T-helper 17 cell (primary cell): ENCODE measurements at places on chromosomes 7 and 10. TPM values are rescaled to one million over a fixed set of nuclear protein-coding genes. Genes with fewer than 3 reads are reported as not detected.

- DNase-seq: no peak
- H3K4me1 ChIP-seq: peaks cover 6% of the 10 kb centered on the region
- no peak overlapping the region for H3K27ac ChIP-seq
- peaks cover 6% of the 10 kb centered on the region for H3K27me3 ChIP-seq
Observed at GRCh38 chr10:1545524-1545923, 191.8 kb downstream of the ADARB2 start.

DNA sequence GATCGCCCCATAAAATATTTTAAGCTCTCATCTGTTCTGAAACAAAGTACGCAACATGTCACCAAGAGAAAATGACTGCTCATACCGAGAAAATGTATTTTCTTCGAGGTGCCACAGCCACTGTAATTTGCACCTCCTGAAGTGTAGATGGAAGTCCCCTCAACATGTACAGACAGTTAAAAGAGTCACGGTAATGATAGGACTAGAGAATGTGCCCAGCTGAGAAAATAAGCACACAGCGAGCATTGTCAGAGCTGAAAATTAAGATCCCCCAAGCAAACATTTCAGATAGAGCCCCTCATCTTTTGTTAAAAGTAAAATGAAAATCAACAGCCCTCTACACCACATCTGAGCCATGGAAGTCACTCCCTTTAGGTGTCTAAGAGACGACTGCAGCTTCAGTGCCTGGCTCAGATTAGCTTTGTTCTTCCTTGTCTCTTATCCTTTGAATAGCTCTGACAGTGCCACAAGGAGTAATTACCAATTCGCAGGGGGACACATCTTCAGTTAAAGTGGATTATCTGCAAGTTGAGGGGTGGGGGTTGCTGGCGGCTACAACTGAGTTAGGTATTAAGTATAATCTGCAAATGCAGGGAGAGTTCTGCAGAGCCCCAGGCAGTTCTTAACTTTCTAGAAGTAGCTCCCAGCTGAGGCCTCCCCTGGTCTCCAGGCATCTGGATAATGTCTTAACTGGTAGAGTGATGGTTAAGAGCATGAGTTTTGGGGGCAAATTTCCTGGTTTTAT lies 222.7 kb upstream of the C7orf33 start:
- no peak overlapping the region for H3K27ac ChIP-seq
- no peaks in the 10 kb centered on the region for H3K36me3 ChIP-seq

DNA sequence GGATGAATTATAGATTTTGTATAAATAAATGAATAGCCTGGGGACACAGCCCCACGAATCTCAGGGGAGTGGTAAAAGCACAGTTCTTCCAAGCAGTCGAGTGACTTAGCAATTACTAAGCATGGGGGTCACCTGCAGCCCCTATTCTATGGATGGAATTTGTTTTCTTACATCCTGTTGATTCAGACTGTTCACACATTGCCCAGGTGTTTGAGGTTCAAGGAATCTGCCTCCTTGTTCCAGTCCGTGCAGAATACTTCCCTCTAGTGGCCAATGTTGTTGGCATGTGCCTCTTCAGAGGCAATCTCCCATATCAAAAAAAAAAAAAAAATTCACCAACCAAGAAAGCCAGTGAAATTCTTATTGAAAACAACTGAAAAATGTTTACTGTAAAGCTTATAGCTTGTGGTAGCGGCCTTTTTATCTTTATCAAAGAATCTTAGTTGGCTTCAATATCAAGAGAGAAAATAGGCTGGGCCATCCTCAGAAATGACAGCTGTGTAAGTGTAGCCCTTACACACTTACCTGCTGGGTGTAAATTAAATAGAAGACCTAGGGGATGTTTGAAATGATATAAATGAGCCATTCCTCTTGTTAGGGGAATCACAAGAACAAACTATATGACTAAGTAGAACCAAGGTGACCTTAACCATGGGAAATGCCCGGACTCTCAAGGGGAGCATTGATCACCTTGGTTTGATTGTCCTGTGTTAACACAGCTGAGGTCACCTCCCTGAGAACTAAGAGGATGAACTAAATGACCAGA lies 7.8 kb downstream of the LIPM start:
- H3K27ac ChIP-seq: peak overlapping the region; percentile 21
- H3K4me1 ChIP-seq: peaks cover 16% of the 10 kb centered on the region
- H3K27me3 ChIP-seq: no peaks in the 10 kb centered on the region
- no peak for DNase-seq

Gene GNAT3
- not detected for total RNA-seq

Gene PIP4K2A
- 205 TPM for total RNA-seq

Gene ELFN1
- not detected for total RNA-seq

Gene IFIT1B
- not detected for total RNA-seq
